ENCODE measurements at places on chromosomes 16 and 17. TPM values are rescaled to one million over a fixed set of nuclear protein-coding genes. Genes with fewer than 3 reads are reported as not detected.

GRCh38 chr17:77304746-77305473 lies 164.1 kb downstream of the SEC14L1 start:
- DNase-seq, result no peak

The CLEC18C gene
- polyA plus RNA-seq, result 2.2 TPM

DNA sequence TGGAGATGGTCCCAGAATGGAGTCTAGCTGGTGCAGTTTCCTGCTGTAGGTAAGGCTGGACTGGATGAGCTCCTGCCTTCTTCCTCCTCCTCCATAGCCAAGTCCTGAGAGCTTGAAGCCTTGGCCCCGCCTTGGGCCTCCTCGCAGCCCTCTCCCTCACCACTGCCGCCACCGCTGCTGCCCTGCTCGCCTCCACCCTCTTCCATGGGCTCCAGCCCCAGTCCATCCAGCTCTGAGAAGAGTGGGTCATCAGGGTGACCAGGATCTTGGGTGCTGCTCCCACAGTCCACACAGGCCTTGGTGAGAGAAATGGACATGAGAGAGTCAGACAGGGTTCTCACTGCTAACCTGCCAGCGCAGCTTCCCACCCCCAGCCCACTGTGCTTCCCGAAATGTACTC lies 11.2 kb downstream of the PER1 start:
- DNase-seq, result no peak

- DNase-seq, result no peak
Measured at GRCh38 chr17:22217135-22217534, 524.8 kb downstream of the KCNJ18 start.

- DNase-seq, result no peak
Measured at GRCh38 chr16:66899945-66900710, 18.6 kb downstream of the CDH16 start.

- DNase-seq, result no peak
Measured at GRCh38 chr16:48220891-48221290, 23.2 kb upstream of the LONP2 start.

DNA sequence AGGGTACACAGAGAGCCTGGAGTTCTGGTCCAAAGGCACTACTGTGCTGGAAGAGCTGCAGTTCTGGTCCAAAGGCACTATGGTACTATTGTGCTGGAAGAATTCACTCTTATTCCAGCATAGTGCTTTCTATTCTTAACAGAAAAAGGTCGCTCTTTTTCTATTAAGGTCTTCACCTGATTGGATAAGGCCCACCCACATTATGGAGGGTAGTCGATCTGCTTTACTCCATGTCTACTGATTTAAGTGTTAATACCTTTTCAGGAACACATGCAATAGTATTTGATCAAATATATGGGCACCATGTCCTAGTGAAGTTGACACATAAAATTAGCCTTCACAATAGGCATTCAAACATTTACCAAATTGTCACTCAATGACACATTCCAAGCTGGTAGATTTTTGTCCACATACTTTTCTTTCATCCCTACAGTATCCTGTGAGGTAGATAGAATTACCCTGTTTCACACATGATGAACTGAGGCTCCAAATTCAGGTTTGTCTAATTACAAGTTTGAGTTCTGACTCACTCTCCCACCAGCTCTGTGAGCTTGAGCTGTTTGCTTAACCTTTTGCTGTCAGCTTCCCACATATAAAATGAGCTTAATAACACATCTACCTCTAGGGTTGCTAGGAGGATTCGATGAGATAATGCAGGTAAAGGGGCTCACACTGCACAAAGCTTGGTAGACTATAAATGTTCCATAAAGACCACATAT lies 129.9 kb downstream of the AIPL1 start:
- DNase-seq, result no peak

DNA sequence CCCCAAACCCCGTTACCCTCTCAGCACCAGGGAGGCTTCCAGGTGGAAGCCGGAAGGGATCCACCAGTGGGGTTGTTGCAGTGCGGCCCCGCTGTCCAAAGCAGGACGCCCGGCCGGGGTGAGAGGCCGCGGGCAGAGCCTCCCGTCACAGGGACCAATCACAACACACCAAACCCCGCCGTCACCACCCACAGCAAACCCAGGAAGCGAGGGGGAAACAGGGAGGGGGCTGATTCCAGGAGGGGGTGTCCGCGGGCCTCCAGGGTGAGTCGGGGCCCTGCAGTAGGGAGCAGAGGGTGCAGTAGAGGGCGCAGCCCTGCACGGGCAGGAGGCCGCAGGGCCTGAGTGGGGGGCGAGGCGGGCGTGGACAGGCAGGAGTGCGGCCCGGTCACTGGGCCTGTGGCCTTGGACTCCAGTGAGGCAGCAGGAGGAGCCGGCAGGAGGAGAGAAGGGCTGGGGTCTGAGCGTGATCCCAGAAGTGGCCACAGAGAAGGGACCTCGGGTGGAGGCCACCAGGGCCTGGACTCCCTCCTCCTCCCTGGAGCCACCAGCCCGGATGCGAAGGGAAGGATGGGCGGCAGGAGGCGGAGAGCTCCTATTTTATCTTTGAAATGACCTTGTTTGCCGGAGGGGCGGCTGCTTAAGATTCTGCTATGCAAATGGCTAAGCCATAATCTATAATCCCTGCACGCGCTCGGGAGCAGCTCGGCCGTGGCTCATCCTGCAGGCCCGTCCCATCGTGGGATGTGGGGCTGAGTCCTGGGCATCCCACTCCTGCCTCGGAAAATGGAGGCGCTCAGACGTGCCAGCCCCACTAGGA lies 41.5 kb downstream of the ZFPM1 start:
- DNase-seq, result no peak

GRCh38 chr17:73292031-73292531 lies 19.7 kb downstream of the CDC42EP4 start:
- no peak for DNase-seq

DNA sequence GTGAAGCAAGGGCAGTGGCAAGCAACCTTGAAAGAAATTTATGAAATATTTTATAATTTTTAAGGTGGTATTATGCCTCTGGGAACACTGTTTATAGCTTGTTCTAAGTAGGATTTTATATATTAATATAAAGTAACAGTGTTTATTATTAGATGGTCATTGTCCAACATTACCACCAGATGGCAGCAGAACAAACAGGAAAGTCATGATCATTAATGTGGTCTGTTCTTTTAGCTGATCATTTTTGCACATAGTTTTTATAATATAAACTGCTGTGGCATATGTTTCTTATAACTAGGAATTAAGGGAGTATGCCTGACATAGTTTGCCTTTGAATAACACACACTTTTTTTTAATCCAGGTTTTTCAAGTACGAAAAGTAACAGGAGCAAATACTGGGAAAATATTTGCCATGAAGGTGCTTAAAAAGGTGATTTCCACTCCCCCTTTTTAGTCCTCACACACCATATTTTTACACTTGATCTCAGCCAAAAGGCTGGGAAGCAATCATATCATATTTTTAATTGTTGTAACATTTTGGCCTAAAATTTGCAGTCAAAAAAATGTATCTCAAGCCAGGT lies 21.4 kb downstream of the RPS6KB1 start:
- DNase-seq, result peak; percentile 86

Measured in spinal cord (tissue), 10 donors.